ENCODE measurements at places on chromosomes 3 and 15.
A peak's percentile ranks its signal among the peaks of the same experiment; 100 is the strongest.

DNA sequence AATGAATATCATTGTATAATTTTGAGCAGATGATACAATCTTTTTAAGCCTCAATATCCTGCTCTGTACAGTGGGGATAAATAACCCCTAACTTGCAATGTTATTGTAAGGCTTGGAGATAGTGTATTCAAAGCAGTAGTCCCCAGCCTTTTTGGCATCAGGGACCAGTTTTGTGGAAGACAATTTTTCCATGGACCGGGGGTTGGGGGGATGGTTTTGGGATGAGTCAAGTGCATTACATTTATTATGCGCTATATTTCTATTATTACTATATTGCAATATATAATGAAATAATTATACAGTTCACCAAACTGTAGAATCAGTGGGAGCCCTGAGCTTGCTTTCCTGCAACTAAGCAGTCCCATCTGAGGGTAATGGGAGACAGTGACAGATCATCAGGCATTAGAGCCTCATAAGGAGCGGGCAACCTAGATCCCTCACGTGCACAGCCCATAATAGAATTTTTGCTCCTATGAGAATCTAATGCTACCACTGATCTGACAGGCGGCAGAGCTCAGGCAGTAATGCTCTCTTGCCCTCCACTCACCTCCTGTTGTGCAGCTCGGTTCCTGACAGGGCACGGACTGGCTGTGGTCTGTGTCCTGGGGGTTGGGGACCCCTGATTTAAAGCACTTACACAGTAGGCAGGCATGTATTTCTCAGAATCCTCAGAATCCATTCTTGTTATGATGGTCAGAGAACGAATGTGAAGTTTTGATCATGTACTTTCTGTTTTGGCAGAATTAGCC, 102.2 kb downstream of the PTPRG start:
- DNase-seq = no peak

- DNase-seq = no peak
Observed at GRCh38 chr15:99176757-99177156, 71.9 kb downstream of the SYNM start.

GRCh38 chr3:171845481-171846284, 2.5 kb downstream of the TMEM212 start:
- DNase-seq = no peak

DNA sequence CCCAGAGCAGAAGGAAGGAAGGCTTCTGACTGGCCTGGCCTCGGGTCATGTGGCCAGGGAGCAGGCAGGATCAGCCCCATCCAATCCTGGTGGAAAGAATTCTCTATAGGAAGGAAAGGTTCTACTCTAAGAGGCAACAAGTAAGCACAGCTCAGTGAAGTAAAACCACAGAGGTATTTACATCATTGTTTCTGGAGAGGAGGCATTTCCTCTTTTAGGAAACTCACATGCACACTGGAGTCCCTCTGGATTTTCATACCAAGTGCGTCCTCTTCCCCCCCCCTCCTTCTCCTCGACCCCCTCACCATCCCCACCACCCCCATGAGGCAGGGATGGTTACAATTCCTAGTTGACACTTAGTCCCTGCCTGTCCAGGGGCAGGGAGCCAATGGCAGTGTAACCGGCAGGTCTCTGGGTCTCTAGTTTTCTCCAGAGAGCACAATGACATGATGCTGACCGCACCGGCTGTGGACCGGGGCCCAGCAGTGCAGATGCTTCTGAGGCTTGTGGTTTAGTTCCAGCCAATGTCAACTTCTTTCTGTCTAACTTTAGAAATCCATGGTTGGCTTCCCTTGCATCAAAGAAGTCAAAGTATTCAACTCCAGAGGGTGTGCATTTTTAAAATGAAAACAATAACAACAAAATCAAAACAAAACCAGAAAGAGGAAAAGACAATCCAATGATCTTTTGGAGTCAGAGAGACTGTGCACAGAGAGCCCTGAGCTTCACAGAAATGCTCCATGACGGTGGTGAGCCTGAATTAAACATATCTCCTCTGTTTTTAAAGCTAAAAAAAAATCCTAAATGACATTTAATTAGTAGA, 230.3 kb upstream of the TLE3 start:
- DNase-seq = peak; percentile 73

- DNase-seq = no peak
Observed at GRCh38 chr15:79615754-79616153, 183.6 kb downstream of the MINAR1 start.

GRCh38 chr15:88710027-88710715, 71.4 kb downstream of the ISG20 start:
- no peak for DNase-seq

DNA sequence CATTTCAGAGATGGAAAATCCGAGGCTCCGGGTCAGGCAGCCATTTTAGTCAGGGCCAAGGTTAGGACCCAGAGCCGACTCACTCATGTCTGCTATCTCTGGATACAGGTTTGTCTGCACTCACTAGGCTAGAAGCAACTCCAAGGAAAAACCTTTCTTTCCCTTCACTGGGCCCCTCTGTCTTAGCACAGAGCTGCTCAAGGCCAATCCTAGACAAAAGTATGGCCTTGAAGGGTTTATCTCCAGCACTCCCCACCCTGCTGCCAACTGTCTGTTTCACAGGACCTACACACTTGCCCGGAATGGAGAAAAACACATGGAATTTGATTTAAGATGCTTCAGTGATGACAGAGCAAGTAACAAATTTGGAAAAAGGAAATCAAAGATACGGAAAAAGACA, 25.6 kb downstream of the ACAN start:
- DNase-seq = no peak

DNA sequence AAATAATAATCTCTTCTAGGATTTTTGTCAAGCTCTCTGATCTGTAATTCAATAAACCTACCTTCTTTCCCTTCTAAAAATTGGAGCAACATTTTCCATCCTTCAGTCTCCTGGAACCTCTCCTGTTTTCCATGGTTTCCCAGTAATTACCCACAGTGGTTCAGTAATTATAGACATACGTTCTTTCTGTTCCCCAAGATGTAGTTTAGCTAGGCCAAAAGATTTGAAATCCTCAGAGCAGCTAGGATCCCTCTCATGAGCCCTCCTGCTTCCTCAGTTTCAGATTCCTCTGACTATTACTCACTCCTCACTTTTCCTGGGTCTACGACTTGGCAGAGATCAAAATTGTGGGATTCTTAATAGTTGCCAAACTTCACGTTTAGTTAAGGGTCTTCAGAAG, 76.9 kb upstream of the IGSF10 start:
- DNase-seq = no peak

GRCh38 chr3:82130046-82130445, 368.6 kb upstream of the GBE1 start:
- DNase-seq = no peak

GRCh38 chr15:87764461-87765240, 491.9 kb downstream of the NTRK3 start:
- no peak for DNase-seq

DNA sequence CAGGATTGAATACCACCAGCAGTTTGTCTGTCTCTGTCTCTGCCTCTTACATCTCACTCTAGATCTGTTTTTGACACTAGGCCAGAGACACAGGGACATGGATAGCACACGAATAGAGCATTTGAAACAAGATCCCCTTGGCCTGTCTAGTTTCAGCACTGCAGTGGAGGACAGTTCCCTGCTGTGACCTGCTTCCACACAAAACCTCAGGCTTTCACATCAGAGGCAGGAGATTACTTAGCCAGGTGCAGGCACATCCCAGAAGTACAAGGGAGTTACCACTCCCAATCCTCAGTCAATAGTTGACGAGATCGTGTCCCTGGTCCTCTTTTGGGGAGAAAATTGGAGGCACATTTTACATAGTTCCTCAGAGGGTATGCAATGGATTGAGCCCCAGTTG, 34.0 kb upstream of the CCK start:
- peak; percentile 4 for DNase-seq

DNA sequence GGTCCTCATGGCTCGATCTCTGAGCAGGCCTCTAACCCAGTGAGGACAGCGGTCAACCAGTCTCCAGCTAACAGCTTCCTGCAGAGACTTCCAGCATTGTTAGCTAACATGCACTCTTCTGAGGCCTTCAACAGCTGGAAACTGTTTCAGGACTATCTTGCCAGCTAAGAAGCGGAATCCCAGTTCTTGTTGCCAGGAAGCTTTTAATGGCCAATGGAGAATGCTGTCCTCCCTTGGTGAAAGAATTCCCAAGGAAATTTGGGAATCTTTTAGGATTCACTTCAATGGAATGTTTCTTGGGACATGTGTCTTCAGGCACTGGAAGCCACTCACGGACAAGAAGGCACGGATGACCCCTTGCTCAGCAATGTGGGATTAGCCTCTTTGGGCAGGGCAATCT, 91.7 kb downstream of the CEMIP start:
- no peak for DNase-seq

DNA sequence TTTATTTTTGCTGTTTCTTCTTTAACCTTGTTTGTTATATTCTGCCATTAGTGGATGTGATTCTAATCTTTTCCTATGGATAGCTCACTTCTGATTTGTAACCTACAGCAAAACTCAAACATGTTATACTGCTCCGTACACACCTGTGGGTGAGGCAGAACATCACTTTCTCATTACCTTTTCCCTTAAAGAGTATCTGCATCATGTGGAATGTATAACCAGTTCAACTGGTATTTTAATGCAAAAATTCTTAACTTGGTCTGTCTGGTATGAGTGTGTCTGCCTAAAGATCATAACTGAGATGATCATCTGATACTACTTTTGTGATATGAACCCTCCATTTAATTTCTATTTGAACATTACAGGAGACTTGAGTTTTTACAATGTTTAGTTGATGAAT, 13.0 kb upstream of the UPK1B start:
- no peak for DNase-seq

- DNase-seq = no peak
Observed at GRCh38 chr3:126199256-126199655, 18.9 kb upstream of the ALDH1L1 start.

- DNase-seq = no peak
Observed at GRCh38 chr3:129657261-129658046, 51.0 kb upstream of the PLXND1 start.

GRCh38 chr3:32992310-32992686, 40.9 kb downstream of the CCR4 start:
- no peak for DNase-seq

DNA sequence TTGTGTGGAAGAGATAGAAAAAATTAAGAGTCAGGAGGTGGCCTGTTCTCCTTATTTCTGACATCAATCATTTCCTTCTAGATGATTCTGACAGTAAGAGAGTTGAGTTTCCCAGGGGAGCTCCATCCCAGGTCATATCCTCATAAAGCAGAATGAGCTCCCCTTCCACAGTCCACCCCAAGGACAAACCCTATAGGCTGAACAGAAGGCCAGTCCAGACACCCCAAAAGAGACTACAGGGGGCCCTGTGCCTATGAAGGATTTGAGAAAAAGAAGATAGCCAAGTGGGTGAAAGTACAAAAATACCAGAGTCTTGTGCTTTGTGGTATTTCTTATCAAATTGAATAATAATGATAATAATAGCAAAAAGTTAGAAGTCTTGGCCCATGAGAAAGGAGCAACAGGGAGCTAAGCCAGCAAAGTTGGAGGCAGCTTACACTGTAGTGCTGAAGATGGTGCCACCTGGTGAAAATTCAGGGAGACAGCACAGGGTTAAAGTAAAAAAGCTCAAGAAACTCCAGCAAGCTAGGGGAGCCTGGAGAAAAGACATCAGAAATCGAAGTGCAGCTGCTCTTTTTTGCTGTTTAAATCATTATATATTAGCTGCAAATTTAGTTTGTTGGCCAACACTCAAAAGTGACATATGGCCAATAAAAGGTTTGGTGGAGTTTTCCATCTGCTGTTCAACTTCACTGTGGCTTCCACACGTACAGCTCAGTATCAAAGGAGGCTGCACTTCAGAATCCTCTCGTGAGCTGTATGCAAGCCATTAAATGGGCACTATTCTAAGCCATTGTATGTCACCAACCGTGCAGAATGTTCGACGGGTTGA, 35.8 kb upstream of the SLC24A5 start:
- DNase-seq = no peak

- DNase-seq = no peak
Observed at GRCh38 chr3:13506680-13507079, 26.6 kb downstream of the HDAC11 start.

GRCh38 chr3:194422188-194422587, 23.1 kb upstream of the GP5 start:
- no peak for DNase-seq

DNA sequence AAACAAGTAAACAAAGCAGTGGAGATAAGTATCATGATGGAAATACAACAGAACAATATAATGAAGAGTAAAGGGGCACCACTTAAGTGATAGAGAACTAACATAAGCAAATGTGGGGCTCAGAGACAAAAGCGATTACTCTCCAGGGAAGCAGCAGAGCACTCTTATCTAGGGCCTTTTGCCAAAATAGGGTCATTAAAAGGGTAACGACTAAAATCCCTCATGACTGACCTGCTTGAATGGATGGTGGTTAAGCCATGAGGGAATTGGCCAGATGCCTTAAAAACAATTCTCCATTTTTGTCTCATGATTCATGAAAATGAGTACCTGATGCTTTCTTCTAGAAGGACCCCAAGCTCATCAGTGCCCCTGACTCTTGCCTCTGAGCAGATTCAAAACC, 3.2 kb upstream of the SLC7A14 start:
- no peak for DNase-seq

DNA sequence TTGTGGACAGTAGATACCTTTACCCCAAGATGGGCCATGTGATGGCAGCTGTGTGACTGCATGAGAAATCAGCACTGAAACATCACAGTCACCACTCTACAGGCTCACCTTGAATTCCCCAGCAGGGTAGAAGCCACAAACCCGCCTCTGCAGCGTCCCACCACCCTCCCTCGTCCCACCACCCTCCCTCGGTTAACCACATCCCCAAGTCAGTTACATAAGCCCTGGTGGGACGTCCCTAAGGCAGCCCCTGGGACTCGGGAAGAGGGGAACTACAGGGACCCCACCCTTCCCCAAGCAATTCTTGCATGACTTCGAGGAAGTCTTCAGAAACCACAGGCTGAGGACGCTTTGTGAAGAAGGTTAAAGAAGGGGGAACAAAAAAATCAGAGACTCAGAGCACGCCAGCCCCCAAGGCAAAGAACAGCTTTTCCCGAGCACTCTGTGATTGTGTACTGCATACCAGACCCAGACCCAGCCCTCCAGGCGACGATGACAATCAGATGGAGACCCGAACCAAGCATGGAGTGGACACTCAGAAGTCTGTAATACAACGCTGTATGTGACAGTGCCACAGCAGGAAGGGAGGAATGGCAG, 60.5 kb downstream of the SH3BP5 start:
- DNase-seq = no peak

GRCh38 chr3:154972951-154973350, 107.2 kb upstream of the MME start:
- peak; percentile 53 for DNase-seq

GRCh38 chr3:153744889-153745288, 376.3 kb upstream of the ARHGEF26 start:
- no peak for DNase-seq

Measured in smooth muscle cell of the brain vasculature (primary cell).